ENCODE measurements at places on chromosomes 7 and 10. TPM values are rescaled to one million over a fixed set of nuclear protein-coding genes. Genes with fewer than 3 reads are reported as not detected.

HSPA12A gene
- total RNA-seq: 5.2 TPM

GARIN1A gene
- total RNA-seq: 0.32 TPM

MOSPD3 gene
- total RNA-seq: 18.2 TPM

AGMO gene
- under 0.01 TPM for total RNA-seq

Data from epithelial cell of alveolus of lung (primary cell).